ENCODE measurements at places on chromosomes 7 and 10. TPM values are rescaled to one million over a fixed set of nuclear protein-coding genes. Genes with fewer than 3 reads are reported as not detected.

Gene NRP1
- 0.55 TPM for total RNA-seq

Gene FAM237B
- total RNA-seq = not detected

Gene UTF1
- not detected for total RNA-seq

Gene HMX3
- total RNA-seq = not detected

Gene PVRIG
- total RNA-seq = 63.2 TPM

Gene ZPBP
- total RNA-seq = not detected

Gene FAM24A
- not detected for total RNA-seq

Gene NOS3
- 6.4 TPM for total RNA-seq

Gene KCNH2
- 0.07 TPM for total RNA-seq

Gene TMEM130
- total RNA-seq = not detected

Gene LRRC17
- not detected for total RNA-seq

Gene CLDN3
- not detected for total RNA-seq

Gene AKR1E2
- total RNA-seq = 3.1 TPM

Gene ADAP1
- 12.4 TPM for total RNA-seq

Gene PIP
- not detected for total RNA-seq

Gene MUC3A
- not detected for total RNA-seq
